ENCODE measurements at places on chromosomes 2 and 18.

DNA sequence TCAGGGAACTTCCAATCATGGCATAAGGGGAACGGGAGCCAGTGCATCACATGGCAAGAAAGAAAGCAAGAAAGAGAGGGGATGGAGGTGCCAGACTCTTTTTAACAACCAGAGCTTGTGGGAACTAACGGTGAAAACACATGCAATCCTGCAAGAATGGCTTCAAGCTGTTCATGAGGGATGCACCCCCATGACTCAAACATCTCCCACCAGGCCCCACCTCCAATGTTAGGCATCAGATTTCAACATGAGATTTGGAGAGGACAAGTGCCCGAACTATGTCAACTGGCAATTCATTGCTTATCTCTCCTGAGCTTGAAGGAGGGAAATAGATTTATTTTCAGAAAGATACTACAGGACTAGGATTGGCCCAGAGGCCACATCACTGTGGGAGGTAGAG is 270.0 kb downstream of the SLC4A3 start:
- no peaks in the 10 kb centered on the region for H3K27me3 ChIP-seq
- H3K27ac ChIP-seq: no peak overlapping the region
- DNase-seq: no peak

GRCh38 chr2:38549071-38549704 is 53.5 kb downstream of the HNRNPLL start:
- H3K4me1 ChIP-seq: no peaks in the 10 kb centered on the region
- H3K4me3 ChIP-seq: no peak overlapping the region
- DNase-seq: no peak
- H3K27ac ChIP-seq: no peak overlapping the region
- no peaks in the 10 kb centered on the region for H3K36me3 ChIP-seq
- peaks cover 5% of the 10 kb centered on the region for H3K27me3 ChIP-seq

GRCh38 chr2:45237850-45238542 is 228.7 kb upstream of the SIX2 start:
- DNase-seq: no peak
- H3K36me3 ChIP-seq: no peaks in the 10 kb centered on the region
- H3K27me3 ChIP-seq: peaks cover 17% of the 10 kb centered on the region
- no peak overlapping the region for H3K27ac ChIP-seq

- no peaks in the 10 kb centered on the region for H3K4me1 ChIP-seq
- no peaks in the 10 kb centered on the region for H3K27me3 ChIP-seq
- no peak overlapping the region for H3K4me3 ChIP-seq
- H3K36me3 ChIP-seq: no peaks in the 10 kb centered on the region
- no peak for DNase-seq
- no peak overlapping the region for H3K27ac ChIP-seq
Measured at GRCh38 chr2:200329798-200330197, 23.3 kb downstream of the SPATS2L start.

- no peaks in the 10 kb centered on the region for H3K36me3 ChIP-seq
- H3K4me1 ChIP-seq: no peaks in the 10 kb centered on the region
- no peak overlapping the region for H3K27ac ChIP-seq
- H3K27me3 ChIP-seq: peaks cover 10% of the 10 kb centered on the region
- no peak overlapping the region for H3K4me3 ChIP-seq
Measured at GRCh38 chr18:55189972-55190371, 230.7 kb upstream of the CCDC68 start.

DNA sequence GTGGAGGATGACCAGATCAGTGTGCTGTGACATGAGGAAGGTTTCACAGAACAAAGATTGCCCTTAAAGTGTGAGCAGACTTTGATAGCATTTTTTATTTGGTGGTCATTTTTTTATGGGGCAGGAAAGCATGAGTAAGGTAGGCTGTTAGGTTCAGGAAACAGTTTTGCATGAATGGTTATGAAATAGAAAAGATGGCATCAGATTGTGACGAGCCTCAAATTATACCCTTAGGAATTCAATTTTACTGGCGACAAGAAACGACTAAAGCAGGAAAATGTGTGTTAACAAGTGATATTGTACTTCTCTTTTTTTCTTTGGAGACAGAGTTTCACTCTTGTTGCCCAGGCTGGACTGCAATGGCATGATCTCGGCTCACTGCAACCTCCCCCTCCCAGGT is 44.7 kb downstream of the PIK3C3 start:
- peaks cover 53% of the 10 kb centered on the region for H3K36me3 ChIP-seq
- no peak overlapping the region for H3K4me3 ChIP-seq
- H3K27ac ChIP-seq: no peak overlapping the region
- no peak for DNase-seq
